Stimulated activated CD8-positive, alpha-beta memory T cell treated with anti-CD3 and anti-CD28 coated beads, Interleukin-7, amount 100 ng/mL, for 48 hours (primary cell): ENCODE measurements at places on chromosomes 2 and 18.
A peak's percentile ranks its signal among the peaks of the same experiment; 100 is the strongest.

- no peak for DNase-seq
These were observed 1.5 kb upstream of the OSGEPL1 start for GRCh38 chr2:189763908-189764661.

GRCh38 chr2:75186821-75187220 is 12.5 kb downstream of the TACR1 start:
- no peak for DNase-seq

GRCh38 chr2:157415591-157416101 is 28.2 kb downstream of the CYTIP start:
- DNase-seq, result no peak

DNA sequence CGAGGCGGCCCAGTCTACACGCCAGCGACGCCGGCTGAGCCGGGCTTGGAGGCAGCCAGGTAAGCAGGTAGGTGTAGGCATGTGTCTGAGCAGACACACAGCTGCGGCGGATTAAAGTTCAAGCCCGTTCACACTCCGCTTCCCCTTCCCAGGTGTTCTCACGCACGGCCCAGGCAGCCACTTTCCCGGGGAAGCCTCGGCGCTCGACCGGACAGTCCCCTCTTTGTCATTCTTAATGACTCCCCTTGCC is 367 bp downstream of the TGFA start:
- peak; percentile 0 for DNase-seq

DNA sequence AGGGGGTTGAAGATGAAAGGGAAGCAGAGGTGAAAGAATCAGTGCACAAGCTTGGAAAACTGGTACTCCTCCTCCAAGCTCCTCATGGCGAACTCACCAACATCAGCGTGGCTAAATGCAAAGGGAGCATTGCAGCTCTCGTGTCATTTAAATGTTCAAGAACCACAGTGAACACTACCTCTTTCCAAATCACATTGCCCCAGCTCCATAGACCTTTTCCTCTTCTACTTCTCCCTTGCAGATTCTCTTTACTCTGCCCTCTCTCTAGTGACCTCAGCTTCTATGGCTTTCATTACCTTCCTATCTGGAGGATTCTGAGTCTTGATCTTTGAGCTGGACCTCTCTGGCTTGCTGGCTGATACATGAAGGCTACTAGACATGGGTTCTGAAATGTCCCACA is 14.3 kb downstream of the EPB41L3 start:
- DNase-seq, result no peak

- no peak for DNase-seq
These were observed 478.3 kb downstream of the ZEB2 start for GRCh38 chr2:144041612-144042011.

DNA sequence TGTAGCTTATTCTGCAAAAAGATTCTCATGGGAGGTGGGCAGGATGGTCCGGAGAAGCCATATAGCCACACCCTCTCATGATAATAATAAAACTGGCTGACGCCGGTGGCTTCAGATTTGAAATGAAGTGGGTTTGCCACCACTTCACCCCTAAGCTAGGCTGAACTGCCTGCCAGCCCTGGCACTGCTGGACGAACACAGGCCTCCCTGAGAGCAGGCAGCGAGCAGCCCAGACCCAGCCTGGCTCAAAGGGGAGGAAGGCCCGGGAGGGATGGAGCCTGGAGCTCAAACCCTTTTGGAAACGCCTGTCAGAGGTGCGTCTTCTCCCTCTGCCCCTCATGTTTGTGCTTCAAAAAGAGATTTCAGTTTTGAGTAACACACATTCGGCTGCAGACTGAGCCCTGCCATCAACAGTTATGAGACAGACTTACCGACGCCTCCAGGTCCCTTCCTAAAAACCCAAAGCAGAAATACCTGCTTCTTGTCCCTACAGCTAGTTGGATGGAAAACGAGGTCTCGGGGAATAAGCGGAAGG is 71.1 kb upstream of the HPCAL1 start:
- DNase-seq, result no peak

DNA sequence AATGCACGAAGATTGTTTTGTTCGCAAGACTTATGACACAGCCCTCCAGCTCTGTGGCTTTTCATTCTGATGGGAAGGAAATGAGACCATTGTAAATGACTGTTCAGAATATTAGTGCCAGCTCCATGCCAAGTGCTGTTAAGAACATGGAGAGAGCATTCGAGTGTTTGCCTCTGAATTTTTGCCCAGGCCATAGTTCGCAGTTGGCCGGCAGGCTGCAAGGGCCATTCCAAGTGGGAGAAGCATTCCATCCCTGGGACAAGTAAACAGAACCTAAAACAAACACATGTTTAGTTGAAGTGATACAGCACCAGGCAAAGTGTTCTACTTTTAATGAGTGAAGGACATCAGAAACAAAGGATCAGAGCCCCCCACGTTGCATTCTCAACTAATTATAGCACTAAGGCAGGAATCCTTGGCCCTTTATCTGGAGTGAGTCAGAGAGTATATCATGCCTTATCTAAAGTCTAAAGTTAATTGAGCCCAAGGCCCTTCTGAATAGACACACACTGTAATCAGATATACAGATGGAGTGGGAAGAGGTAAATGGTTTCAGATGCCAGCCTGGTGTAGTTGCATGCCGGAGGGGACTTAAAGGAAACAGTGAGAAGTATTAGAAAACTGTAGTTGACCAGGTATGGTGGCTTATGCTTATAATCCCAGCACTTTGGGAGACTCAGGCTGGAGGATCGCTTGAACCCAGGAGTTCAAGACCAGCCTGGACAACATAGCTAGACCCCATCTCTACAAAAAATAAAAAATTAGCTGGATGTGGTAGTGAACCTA is 53.3 kb downstream of the NEDD4L start:
- no peak for DNase-seq

DNA sequence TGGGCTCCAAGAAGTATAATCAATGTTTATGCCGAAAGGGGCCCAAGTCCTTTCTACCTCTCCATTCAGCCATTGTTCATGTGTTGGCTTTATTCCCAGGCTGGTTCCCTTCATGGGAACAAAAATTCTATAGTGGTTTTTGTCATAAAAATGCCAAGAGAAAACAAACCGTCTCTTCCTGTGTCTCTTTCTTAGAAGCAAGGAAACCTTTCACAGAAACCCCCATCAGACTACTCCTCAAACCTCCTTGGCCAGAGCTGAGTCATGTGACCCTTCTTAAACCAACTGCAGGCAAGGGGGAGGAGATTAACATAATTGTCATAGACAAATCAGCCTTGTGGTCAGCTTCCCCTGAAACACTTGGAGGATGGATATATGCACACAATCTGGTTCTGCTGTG is 75.1 kb upstream of the TANK start:
- DNase-seq, result no peak

- DNase-seq, result no peak
These were observed 78.8 kb downstream of the ZNF804A start for GRCh38 chr2:184677171-184677570.
